ENCODE measurements at places on chromosomes 1 and 21.

- DNase-seq, result no peak
Measured at GRCh38 chr1:29344336-29344735, 108.0 kb downstream of the PTPRU start.

GRCh38 chr1:208077232-208078075 lies 166.5 kb upstream of the CD34 start:
- DNase-seq, result no peak

DNA sequence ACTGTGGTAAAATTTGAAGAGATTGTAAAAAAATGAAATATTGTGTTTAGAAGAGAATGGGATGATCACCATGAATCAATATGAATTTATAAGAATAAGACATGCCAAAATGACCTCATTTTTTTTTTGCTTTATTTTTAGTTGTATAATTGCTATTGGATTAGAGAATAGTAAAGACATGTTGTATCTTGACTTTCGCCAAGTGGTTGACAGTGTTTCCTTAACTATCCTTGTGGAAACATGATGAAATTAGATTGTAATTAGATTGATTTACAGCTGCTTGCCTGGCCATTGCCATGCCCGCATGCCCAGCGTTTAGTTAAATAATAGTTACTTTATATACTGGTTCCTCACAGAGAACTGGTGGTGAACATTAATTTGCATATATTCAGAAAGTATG lies 154.9 kb downstream of the MAGI3 start:
- DNase-seq, result no peak

DNA sequence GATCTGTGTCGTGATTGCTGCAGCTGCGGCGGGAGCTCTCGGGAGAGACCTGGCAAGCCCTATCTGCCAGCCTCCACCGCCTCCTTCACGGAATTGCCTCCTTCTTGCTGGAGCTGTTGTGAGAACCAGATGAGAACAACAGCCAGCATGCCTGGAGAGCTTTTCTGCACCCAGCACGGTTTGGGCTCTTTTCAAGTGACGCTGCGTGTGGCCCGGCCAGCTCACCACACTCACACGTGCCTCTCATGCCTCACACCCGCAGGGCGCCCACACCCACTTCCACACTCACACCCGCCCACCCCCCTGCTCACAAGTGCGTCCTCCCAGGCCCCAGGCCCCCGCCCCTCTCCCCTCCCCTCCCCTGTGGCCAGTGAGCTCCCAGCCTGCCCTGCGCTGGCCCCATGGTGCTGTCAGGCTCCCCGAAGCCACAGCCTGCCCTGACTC lies 135.7 kb upstream of the RUNX3 start:
- DNase-seq, result no peak

- DNase-seq, result no peak
Measured at GRCh38 chr1:193593147-193593885, 406.9 kb upstream of the B3GALT2 start.

DNA sequence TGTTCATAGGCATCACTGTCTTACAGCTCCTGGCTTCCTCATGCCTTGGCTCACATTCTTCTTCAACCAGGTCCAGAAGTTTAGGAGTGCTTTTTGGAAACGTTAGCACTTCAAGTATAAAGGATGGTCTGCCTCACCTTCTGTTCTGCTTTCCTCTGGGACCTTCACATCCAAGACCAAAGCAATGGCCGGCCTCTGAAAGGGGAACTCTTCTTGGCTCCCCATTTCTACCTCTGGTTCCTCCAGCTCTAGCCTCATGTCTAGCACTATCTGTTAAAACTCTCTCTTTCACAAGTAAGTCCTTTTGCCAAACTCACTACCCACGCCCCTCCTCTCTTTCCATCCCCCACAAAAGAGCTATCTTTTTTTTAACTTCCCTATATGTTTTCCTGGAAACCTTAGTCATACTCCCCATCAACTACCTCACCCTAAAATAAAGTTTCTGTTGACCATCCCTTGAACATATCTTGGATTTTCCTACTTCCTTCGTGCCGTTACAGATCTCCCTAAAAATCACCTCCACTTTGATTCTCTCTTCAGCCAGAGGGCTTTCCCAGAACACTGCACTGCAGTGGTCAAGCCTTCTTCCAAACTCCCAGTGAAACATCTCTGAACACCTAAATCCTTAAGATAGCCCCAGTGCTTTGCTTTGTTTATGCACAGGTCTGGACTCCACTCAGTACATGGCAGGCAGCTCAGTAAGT lies 7.9 kb downstream of the SORT1 start:
- no peak for DNase-seq

DNA sequence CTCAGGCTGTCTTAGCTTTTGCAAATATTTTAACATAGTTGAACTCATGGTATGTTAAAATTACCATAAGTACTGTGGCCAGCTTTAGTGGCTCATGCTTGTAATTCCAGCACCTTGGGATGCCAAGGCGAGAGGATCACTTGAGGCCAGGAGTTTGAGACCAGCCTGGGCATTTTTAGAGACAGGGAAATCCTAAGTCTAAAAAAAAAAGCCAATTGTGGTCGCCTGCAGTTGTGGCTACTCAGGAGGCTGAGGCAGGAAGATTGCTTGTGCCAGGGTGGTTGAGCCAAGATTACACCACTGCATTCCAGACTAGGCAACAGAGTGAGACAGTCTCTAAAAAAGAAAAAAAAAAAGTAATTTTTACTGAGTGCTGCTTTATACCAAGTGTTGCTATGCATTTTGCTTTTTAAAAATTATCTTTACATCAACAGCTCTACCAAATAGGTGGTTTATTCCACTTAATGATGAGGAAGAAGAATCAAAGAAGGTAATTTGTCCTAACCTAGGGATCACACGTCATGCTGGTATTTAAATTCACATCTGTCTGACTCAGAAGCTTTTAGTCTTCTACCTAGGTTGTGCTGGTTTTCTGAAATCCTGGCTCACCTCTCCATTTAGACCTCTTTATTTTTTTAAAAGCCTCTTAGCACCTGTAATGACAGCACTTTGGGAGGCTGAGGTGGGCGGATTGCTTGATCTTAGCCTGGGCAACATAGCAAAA lies 16.8 kb downstream of the PPP1R12B start:
- no peak for DNase-seq

Data from GM13976 (cell line).